Retinal pigment epithelial cell (primary cell): ENCODE measurements at places on chromosomes 2 and 18.

DNA sequence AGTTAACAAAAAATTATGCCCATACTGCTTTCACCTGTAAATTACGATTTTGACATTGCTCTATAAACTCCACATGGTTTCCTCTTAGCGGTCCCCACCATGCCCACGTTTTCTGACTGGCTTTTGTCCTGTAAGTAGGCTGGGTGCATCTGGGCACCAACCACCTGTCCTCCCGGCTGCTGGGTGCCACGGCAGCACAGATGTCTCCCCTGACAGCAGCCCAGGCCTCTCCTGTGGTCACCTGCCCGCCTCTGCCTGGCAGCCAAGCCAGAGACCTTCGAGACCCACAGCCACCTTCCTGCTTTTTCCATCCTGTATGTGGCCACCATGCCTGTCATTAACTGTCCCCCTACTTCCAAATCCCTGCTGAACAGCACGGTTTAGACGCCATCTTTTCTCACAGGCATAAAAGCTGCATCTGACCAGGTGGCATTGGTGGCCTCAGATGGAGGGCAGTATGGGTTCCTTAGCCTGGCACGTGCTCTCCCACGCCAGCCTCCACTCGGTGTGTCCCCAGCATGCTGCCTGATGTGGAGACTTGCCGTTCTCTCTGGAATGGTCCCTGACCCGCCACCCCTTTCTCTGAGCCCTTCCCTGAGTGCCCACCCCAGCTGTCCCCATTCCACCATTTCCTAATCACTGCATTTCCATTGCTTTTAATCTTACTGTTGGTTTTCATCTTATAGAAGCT is 18.9 kb downstream of the SNORC start:
- DNase-seq: no peak

GRCh38 chr2:177074099-177074710 is 138.4 kb upstream of the HNRNPA3 start:
- no peak for DNase-seq

DNA sequence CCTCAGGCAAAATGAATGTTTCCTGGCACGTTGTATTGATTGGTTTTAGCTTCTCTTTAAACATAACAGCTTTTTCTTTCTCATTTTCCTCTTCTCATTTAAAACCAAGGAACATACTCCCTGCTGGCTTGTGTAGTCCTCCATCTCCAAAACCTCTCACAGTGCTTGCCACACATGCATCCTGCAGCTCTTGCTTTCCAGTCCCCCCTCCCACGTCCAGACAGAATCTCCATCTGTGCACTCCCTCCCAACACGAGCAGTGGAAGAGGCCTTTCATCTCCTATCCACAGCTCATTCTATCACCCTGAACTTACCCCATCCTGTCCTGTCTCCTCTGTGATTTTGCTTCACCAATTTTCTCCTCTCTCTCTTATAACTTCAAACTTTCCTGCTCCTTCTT is 99.6 kb upstream of the THSD7B start:
- DNase-seq: no peak

GRCh38 chr2:233029321-233029720 is 3.2 kb upstream of the NEU2 start:
- no peak for DNase-seq

DNA sequence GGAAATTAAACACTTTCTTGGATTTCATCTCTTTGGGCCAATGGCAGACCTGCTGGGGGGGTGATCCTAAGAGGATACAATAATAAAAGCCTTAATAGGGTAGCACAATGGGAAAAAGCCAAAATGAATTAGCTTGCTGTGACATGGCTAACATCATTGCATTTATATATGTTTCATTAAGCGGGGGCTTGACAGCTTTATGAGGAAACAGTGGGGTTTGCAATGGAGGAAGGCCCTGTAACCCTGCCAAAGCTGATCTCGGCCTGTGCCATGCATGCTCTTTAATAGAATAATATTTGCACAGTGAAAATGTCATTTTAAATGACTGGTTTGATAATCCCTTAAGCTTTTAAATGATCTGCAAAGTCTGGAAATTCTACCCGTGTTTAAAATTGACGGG is 291.5 kb downstream of the SLC4A3 start:
- no peak for DNase-seq

- DNase-seq: no peak
These were observed 31.5 kb downstream of the NDC80 start for GRCh38 chr18:2602844-2603243.

- no peak for DNase-seq
These were observed 13.6 kb downstream of the MRO start for GRCh38 chr18:50806208-50806616.

GRCh38 chr2:117832905-117833613 is 18.6 kb downstream of the DDX18 start:
- DNase-seq: no peak

DNA sequence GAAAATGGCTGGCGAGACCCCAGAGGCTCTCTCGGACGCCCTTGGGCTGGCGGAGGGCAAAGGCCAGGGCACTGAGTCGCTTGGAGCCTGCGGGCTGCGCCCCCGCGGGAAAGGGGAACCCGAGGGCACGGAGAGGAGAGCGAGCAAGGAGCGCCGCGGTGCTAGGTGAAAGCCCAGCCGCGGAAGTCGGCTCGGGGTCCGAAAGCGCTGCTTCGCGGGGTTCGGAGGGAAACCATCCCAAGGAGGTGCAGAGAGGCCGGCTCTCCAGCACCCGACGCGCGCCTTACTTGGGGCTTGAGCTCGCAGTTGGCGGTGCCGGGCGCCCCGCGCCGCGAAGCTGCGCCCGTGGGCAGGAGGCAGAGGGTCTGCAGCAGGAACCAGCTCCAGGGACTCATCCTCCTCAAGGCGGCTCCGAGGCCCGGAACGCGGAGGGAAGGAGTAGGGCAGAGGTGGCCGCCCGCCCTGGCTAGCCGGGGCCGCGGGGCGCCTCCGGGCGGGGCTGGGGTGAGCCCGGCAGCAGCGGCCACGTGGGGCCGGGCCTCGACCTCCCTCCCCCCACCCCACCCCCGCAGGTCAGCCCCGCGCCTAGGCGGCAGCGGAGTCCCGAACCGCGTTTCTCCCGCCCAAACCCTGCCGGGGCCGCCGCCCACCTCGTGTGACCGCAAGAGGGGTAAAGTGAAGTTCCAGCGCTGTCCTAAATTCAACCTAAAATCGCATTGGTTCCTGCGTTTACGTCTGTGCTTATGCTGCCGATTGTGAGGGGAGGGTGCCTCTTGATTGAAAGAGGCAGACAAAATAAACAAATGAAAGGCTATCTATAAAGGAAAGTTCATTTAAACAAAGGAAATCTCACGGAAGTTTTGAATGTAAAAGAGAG is at the start of gene TRABD2A:
Gene TRABD2A, minus strand, starts transcription at position 440 of the 877 bp plus-strand sequence. Its CDS starts 45 bp downstream, at position 395.
- no peak for DNase-seq

DNA sequence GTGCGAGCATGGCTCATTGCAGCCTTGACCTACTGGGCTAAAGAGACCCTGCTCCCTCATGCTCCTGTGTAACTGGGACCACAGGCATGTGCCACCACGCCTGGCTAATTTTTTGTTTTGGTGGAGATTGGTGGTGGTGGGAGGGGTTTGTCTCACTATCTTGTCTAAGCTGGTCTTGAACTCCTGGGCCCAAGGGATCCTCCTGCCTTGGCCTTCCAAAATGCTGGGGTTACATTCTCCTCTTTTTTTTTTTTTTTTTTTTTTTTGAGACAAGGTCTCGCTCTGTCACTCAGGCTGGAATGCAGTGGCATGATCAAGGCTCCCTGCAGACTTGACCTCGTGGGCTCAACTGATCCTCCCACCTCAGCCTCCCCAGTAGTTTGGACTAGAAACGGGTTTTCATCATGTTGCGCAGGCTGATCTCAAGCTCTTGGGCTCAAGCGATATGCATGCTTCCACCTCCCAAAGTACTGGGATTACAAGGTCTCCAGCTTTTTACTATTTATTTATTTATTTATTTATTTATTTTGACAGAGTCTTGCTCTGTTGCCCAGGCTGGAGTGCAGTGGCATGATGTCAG is 238.3 kb downstream of the MYCN start:
- no peak for DNase-seq

GRCh38 chr2:9184361-9184760 is 22.3 kb upstream of the ASAP2 start:
- DNase-seq: no peak

GRCh38 chr2:46765045-46765444 is 150.6 kb downstream of the MCFD2 start:
- DNase-seq: no peak

DNA sequence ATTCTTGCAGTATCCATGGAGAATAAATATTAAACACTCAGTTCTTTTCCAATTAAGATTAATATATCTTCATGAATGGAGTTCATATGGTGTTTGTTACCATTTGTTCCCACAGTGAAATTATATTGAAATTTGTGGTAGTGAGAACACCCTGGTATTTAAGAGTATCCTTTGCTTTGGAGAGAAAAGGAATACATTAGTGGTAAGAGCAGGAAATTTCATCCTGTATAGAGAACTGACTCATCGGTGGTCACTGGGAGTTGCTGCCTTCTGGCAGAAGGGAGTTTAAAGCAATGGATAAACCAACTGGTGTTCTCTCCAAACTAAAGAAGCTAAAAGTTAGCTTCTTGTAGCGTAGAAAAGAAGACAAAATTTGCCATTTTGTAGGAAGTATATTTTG is 107.3 kb downstream of the MYO1B start:
- DNase-seq: no peak

DNA sequence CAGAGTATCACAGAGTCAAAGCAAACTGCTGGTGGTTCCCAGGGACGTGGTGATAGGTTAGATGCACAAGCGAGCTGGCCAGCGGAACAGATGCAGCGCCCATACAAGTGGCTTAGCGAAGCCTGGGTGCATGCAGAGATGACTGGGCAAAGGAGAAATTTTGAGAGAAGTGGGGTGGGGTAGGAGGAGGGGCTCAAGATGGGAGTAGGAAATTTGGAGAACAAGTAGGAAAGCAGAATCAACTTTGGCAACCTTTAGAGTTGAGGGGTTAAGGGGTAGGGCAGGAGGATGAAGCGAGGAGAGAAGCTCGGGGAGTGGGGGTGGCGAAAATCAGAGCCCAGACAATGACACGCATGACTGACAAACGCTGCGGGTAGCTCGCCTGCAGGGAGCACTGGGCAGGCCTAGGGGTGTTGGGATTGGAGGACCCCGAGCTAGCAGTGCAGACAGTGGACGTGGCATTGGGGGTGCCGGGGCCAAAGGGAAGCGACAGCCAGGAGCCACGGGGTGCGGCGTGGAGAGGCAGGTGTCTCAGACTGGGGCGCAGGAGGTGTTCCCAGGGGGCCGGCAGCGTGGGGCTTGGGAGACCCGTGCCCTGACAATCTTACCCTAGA is 431 bp downstream of the FAM98A start:
- peak; percentile 9 for DNase-seq

DNA sequence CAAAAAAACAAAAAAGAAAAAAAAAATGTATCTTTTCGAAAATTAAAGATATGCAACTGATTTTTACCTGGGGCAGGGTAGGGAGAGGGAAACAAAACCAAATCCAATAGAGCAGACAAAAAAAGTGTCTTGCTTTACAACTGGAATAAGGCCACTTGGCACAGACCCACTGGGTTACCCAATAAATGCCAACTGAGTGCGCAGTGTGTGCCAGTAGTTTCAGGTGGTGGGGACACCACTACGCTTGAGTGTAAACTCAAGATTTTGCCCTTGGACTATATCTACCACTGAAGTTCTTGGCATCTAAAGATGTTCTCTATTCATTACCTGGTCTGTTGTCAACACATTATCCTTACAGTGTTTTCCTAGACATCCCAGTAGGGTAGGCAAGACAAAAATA is 16.3 kb downstream of the VPS4B start:
- DNase-seq: no peak

DNA sequence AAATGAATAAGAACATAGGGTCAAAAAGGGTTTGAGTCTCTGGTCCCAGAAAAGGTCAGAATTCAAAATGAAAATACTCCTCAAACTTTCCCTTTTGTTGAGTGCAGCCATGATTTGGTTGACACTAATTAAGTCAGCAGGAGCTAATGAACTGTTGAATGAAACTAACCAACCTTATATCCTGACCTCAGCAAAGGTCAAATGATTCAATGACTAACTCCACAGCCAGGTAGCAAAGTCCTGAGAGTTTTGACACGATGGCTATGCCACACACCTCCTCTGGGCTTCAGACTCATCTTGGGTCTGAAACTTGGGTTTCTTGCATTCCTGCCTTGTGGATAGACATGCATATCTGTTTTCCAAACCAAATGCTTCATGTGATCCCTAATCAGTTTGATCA is 172.3 kb downstream of the INO80D start:
- no peak for DNase-seq

DNA sequence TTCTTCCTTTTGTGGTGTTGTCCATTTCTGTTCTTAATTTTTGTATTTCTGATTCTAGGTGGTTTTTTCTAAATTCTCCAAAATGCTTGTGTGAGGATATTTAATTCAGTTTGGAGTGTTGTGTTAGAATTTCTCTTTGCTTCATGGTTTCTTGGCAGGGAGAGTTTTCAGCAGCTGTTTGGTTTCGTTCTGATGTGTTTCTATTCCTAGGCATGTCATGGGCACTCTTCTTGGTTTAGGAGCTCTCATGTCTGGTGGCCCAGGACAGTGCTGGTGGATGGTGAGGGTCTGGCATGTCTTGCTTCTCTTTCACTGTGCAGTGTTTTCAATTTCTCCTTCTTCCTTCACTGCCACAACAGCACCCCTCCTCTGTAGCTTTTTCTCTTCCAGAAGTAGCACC is 52.9 kb downstream of the OSBPL6 start:
- DNase-seq: no peak

DNA sequence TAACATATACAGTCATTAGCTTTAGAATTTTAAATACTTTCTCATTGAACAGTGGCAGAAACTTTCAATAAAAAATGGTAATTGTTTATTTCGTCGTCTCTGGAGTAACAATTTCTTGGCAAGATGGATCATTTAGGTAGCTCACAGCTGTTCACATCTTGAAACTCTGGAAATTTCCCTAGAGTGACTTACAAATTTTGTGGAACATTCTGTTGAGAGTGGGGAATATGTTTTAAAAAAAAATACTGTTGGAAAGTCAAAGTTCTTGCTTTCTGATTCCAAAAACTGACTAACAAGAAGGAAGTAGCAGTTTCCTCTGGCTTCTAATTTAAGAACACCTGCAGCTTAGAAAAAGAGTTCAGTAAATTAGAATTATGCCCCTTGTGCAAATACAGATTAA is 11.2 kb upstream of the CALCRL start:
- DNase-seq: no peak

DNA sequence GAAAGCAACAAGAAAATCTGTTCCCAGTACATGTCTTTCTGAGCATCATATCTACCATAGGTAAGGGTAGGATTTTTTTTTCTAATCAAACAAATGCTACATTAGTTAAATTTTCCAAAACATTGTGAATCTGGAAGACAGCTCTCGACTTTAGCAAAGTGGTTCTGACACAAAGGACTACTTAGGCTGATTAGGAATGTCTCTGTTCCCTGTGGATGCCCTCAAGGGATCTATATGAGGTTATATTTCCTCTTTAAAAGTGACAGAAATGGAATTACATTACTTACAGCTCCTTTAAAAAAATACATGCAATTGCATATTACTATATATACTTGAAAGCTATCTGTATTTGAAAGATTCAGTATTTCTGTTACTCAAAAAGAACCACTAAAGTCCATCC is 15.4 kb downstream of the NYAP2 start:
- no peak for DNase-seq

- DNase-seq: no peak
These were observed 5.7 kb downstream of the PROC start for GRCh38 chr2:127423880-127424279.
